ENCODE measurements at places on chromosomes 7 and 10.

DNA sequence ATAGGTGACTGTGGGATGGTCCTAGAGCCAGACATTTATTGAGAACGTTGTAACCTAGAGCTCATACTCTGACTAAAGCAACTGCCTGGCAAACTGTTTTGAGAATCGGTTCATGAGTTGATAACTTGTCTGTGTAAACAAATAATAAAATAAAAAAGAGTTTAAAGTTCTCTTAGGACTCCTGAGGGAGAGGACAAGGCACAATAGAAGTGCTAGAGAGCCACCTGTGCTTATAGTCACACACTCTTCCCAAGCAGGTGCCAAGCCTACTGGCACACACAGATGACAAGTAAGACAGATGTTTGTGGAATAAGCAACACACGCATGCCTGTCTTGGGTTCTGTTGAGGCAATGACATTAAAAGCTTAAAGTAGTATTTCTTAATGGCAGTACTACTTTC lies 7.9 kb downstream of the EDRF1 start:
- DNase-seq, result no peak

DNA sequence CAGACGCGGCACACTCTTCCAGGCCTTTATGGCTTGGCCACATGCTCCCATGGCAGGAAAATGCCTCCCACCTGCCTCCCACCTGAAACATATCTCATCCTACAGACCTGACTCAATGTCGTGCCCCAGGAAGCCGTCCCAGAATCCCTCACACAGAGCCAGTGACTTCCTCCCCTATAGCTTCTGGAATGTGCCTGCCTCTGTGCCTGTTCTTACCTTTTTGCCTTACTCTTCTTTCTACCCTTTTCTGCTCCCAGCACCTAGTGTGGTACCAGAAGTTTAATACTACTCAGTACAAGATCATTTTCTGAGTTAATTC lies 123.9 kb upstream of the STK17A start:
- DNase-seq, result no peak

DNA sequence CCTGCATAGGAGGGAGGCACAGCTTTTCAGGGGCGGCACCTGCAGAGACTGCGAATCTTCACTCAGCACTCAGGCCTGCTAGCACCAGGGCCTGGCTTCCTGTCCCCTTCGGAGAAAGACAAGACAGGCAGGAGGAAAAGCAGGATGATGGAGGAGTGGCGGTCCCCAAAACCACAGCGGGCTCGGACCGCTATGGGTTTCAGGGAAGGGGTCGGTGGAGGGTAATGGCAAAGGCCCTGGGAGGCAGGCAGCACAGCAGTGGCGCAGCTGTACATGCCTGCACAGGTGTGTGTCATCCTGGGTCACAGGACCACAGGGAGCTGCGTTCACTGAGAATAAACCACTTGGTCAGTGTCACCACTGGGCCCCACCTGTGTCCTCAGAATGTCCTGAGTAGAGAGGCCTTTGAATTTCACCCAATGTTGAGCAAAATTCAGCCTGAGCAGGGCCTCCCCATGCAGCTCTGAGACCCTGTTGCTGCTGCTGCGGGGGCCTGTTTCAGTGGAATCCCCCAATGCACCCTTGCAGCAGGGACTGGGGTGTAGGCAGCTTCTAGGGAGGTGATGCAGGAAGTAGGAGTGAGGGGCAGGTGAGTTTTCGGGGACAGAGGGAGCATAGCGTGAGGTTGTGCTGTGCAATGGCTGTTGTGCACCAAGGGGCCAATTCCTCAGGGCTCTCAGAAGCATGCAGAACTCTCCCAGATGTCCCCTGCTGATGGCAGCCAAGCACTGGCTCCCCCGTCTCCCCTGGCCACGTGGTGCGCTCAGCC lies 90.6 kb upstream of the PPP2R2D start:
- no peak for DNase-seq

DNA sequence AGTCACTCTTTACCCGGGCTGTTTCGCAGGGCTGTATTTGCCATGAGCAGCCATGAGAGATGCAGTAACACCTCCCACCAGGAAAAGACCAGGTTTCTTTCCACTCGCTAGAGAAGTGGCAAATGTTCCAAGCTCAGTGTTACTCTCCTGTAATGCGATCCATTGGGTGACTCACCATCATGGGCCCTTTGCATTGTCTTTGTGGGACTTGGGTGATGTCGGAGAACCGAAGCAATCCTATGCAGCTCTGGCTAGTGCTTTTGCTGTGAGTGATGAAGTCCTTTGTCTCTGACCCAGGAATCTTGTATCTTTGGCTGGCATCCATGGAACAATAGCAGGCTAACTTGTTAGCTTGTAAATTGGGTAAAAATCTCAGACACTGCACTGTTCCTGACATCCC lies 40.0 kb downstream of the GHRHR start:
- DNase-seq, result no peak

DNA sequence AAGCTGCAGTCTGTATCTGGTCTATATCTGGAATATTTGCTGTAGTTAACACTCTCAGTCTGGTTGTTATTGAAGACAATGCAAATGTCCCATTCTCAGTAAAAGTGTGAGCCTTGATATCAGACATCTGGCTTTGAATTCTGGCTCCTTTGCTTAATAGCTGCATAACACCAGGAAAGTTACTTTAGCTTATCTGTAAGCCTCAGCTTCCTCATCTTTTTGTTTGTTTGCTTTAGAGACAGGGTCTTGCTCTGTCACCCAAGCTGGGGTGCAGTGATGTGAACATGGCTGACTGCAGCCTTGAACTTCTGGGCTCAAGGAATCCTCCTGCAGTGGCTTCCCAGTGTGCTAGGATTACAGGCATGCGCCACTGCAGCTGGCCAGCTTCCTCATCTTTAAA lies 41.3 kb downstream of the CNNM2 start:
- DNase-seq, result no peak
